NCI-H1417 (cell line): ENCODE measurements at places on chromosomes 2 and 18.
A peak's percentile ranks its signal among the peaks of the same experiment; 100 is the strongest.

DNA sequence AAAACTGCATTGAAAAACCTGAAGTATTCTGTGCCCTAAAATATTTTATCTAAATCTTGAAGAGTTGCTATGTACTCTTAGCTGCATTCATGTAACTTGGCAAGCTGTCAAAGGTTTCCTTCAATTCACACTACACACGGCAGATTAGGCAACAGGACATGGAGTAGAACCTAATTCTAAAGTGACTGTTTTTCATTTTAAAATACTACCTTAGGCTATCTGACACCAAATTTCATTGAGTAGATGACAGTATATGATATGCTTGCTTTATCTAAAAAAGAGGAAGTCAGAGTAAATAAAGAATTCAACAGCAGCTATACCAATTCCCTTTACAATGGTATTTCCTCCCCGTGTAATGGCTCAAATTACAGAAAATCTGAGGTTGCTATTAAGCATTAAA is 45.4 kb downstream of the EXOC6B start:
- DNase-seq, result no peak

DNA sequence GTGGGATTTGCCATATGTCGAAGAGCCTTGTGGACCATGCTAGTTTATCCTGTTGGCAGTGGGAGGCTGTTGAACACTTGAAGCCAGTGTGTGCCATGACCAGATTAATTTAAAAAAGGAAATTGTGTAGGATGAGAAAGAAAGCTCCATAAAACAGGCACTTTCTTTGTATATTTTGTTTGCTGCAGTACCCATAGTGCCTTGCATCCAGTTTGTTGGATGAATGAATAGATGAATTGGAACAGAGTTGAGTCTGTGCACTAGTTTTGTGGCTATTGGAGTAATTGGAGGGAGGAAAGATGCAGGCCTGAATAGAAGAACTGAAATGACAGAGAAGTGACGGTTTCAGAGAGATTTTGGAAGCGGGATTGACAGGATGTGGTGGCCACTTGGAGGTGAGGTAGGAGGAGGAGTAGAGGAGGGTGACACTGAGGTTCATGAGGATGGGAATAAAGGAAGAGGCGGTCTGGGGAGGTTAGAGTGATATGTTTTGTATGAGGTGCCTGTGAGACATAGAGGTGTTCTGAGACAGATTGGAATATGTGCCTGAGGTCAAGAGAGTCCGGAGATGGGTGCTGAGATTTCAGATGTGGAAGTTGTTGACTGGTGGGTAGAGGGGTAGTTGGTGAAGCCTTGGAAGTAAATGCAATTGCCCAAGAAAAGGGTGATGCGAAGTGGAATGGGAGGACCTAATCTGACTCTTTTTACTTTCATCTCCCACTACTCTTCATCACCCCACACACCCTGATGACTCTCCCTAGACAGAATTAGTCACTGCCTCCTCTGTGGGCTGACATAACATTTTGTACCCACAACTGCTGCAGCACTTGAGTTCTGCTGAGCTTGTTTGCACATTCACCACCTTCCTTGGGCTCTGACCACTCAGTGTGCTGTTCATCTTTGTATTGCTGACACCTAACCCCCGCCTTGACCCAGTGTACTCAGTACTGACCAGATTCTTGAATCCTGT is 5.1 kb downstream of the DGUOK start:
- DNase-seq, result no peak

- no peak for DNase-seq
These were observed 129.8 kb downstream of the RAPGEF4 start for GRCh38 chr2:172865422-172865821.

DNA sequence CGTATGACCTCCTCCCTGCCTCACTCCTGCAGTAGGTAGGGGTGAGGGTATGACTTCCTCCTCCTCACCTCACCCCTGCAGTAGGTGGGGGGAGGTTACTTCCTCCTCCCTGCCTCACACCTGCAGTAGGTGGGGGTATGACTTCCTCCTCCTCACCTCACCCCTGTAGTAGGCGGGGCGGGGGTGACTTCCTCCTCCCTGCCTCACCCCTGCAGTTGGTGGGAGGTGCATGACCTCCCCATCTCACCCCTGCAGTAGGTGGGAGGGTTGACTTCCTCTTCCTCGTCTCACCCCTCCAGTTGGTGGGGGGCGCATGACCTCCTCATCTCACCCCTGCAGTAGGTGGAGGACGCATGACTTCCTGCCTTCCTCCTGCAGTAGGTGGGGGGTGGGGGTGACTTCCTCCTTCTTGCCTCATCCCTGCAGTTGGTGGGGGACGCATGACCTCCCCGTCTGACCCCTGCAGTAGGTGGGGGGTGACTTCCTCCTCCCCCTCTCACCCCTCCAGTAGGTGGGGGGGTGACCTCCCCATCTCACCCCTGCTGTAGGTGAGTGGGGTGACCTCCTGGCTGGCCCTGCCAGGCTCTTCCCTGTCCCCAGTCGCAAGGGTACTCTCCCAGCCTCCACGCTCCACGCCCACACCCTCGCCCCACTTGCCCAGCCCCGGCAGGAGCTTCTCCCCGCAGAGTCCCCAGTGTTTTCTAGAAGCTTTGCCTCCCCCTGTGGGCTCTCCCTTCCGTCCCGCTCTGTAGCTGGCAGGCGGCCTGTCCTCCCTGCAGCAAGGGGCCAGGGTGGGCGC is 39.3 kb downstream of the TSHZ1 start:
- no peak for DNase-seq

- DNase-seq, result no peak
These were observed 916 bp upstream of the PDCD1 start for GRCh38 chr2:241859436-241860183.

DNA sequence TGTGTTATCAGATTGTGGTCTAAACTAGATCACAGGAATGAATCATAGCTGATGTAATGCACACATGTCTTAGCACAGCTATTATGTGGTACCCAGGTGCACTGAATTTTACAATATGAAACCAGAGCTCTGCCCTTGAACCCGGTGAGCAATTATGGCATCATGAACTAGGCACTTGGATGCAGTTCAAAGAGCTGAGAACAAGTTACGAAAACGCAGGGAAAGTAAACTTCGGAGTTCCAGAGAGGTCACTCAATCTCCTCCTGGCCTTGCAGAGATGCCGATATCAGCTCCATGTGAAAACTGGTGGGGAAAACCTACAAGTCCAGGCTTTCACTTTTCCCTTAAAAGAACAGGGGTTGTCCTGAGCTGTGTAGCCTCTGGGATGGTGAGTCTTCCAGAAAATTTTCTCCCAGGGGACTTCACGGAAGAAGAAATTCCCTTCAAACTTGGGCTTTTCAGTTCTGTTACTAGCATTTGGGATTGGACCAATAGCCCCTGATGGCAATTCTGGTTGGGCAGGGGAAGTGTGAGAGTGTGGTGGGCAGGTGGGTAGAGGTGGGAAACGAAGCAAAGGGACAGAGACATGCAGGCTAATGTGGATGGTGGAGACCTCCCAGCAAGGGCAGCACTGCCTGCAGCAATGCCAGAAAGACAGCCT is 71.1 kb upstream of the SH3BP4 start:
- no peak for DNase-seq

DNA sequence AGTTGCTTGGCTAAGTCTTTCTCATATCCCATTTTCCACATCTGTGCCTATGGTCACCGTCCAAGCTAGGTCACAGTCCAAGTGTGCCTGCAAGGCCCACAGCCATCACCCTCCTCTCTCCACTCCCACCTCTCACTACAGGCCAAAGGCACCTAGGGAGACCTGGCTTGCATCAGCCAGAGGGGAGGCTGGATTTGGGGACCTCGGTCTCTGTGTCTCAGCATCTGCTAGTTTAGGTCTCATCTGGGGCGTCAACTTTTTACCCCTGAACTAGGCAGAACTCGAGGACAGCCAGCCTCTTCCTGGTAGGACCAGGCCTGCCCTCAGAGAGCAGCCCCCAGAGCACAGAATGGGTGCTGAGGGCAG is 217.1 kb downstream of the DYSF start:
- DNase-seq, result no peak

DNA sequence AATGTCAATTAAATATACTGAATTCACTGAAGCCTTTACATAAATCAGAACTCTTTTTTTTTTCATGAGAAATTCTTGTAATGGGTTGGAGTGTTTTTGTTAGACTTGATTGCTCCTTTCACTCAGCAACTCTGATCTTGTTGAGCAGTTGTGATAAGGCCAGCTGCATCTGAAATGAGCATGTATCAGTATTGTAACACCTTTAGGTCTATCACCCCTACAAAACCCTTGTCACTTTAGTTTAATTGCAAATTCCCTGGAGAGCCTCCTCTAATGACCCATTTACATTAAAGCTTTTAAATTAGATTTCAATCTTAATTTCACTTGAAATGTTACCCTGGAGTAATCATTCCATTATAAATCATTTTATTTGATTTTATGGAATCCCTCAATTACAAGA is 346.8 kb upstream of the TCF4 start:
- DNase-seq, result no peak

GRCh38 chr2:75424936-75425619 is 135.7 kb downstream of the EVA1A start:
- no peak for DNase-seq

GRCh38 chr2:206783718-206784117 is 18.3 kb downstream of the FASTKD2 start:
- no peak for DNase-seq

GRCh38 chr2:126880817-126881216 is 17.9 kb upstream of the TEX51 start:
- DNase-seq, result no peak

- DNase-seq, result peak; percentile 29
These were observed 70.8 kb upstream of the NOSTRIN start for GRCh38 chr2:168731616-168732015.

GRCh38 chr2:149042881-149043280 is 4.4 kb downstream of the LYPD6B start:
- DNase-seq, result no peak

- no peak for DNase-seq
These were observed 88.5 kb downstream of the RIF1 start for GRCh38 chr2:151498178-151498577.

DNA sequence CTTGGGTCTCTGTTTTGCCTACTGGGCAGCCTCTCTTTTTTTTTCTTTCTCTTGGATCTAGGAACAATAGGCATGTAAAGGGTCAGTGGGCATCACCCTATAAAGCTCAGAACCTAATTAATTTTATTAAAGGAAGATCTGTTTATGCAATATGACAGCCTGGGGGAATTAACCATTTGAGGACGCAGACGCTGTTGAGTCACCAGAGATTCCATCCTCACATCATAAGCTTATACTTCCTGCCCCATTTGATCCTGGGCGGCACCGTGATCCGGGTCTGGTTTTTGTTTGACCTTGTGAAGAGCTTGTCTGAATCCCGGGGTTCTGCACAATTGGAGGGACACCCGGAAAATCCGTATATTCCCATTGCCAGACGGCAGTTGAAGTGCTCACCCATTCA is 16.8 kb upstream of the BCL11A start:
- DNase-seq, result no peak

GRCh38 chr2:192155511-192156118 is 39.1 kb downstream of the TMEFF2 start:
- no peak for DNase-seq

- peak; percentile 0 for DNase-seq
These were observed 112.8 kb downstream of the UPP2 start for GRCh38 chr2:158214431-158214830.

DNA sequence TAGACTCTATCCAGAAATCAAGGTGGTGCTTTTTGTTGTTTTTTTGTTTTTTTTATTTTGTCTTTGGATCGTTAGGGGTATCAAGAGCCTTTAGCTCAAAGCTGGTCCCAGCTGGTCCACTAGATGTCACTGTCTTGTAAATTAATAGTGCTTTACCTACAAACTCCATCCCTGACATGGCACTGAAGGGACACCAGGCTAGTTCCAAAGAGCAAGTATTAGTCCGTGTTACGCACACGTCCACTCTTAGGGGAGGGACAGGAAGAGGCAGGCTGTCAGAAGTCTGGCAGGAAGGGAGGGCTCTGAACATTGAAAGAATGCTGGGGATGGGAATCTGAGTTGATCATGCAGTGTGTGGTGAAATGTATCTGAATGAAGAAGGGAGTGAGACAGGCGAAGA is 85.9 kb upstream of the CCBE1 start:
- DNase-seq, result peak; percentile 62

DNA sequence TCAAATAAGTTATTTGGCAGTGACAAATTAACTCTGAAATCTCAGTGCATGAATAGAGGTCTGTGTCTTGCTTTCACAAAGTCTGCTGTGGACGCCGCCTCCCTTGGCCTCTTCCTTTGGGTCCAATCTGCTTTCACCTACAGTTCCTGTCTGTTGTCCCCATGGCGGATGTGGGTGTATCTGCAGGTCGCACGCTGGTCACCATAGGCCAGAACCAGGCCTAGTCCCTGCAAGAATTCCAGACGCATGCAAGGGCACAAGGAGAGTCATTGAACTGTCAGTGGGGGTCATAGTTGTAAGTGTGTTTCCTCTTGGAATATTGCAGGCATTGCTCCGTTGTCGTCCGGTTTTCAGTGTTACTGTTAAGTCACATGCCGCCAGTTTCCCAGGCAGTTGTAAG is 7.4 kb downstream of the SOCS6 start:
- no peak for DNase-seq

GRCh38 chr2:176924909-176925534 is 287.6 kb upstream of the HNRNPA3 start:
- no peak for DNase-seq

DNA sequence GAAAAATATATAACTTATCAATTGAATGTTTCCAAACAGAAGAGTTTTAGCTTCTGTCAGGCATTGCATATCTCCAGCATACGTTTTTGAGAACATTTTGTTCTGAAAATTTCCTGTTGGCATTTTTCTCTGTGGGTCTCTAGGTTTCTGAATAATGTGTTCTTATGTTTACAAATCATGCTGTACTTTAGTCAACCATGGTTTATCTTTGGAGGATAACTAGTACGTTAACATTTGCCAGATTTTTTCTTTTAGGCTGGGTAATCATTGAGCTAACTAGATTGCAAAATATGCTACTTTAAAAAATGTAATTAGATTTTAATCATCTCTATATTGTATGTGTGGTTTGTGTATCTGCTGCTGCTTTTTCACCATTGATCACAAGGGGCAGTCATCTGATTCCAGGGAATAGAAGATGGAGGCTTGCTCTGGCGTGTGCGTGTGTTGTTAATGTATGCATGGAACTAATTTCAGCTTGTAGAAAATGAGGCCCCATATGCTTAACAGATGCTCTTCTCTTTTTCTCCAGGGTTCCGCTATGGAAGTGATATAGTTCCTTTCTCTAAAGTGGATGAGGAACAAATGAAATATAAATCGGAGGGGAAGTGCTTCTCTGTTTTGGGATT is 21.3 kb downstream of the XRCC5 start:
- DNase-seq, result no peak

DNA sequence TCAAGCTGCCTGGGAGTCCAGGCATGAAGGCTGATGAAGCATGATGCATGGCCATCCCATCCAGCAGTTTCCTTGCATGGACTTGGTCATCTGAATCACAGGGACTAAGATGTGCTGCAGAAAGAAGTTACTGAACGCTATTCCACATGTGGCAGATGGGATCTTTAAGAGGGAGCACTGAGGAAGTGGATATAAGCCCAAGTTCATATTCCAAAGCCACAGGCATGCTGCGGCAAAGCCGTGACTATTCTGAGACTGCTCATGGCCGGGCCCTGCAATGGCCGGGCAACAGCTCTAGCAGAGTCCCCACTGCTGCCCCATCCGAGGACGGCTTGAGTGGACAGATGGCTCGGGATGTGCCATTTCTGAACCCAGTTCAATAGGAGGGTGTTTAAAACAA is 61.5 kb downstream of the STPG4 start:
- DNase-seq, result no peak

GRCh38 chr2:27370816-27371620 is 602 bp downstream of the SNX17 start:
- DNase-seq, result peak; percentile 15
